ENCODE measurements at places on chromosomes 4 and X.

GRCh38 chr4:84495794-84496261, 3.3 kb downstream of the NKX6-1 start:
- DNase-seq: no peak

DNA sequence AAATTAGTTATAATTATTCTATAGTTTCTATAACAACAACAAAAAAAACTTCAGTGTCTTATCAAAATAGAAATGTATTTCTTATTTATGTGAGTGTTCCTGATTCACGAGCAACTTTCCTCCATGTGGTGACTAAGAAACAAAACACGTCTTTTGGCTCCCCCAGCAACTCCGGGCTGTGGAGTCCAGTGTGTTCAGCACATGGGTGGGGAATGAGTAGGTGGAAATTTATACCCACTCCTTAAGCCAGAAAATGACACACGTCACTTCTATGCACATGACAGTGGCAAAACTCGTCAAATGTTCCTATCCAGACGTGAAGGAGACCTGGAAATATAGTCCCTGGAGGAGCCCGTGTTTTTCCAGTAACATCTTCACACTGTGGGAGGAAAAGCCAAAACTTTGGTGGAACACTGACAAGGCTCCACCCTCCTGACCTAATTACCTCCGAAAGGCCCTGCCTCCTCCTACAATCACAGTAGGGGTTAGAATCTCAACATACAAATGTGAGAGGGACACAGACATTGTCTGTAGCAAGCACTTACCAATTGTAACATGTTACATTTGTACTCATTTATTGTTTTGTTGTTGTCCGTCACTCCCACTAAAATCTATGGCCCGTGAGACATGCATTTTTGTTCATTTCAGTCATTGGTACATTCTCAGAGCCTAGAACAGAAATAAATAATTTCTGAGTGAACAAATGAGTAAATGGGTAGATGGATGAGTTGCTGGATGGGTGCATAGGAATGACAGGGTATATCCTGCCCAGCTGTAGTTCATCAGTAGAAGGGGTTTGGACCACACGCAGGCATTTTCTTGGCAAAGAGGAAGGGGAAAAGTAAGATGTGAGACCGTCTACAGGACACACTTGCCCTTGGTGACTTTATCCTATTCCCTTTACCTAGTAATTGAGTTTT, 605.8 kb upstream of the TENM3 start:
- no peak for DNase-seq

GRCh38 chr4:184740980-184741391, 7.1 kb upstream of the CENPU start:
- no peak for DNase-seq

- no peak for DNase-seq
These were observed 25.7 kb upstream of the TMEM131L start for GRCh38 chr4:153440475-153440874.

GRCh38 chr4:8726344-8726851, 133.8 kb downstream of the CPZ start:
- no peak for DNase-seq

GRCh38 chr4:26207631-26208030, 113.2 kb upstream of the RBPJ start:
- no peak for DNase-seq

- DNase-seq: peak; percentile 22
These were observed 22.7 kb upstream of the SEPSECS start for GRCh38 chr4:25182937-25183336.

- no peak for DNase-seq
These were observed 52.0 kb upstream of the FRAS1 start for GRCh38 chr4:78005086-78005485.

- DNase-seq: no peak
These were observed 32.2 kb downstream of the TFDP3 start for GRCh38 chrX:133185938-133186337.

DNA sequence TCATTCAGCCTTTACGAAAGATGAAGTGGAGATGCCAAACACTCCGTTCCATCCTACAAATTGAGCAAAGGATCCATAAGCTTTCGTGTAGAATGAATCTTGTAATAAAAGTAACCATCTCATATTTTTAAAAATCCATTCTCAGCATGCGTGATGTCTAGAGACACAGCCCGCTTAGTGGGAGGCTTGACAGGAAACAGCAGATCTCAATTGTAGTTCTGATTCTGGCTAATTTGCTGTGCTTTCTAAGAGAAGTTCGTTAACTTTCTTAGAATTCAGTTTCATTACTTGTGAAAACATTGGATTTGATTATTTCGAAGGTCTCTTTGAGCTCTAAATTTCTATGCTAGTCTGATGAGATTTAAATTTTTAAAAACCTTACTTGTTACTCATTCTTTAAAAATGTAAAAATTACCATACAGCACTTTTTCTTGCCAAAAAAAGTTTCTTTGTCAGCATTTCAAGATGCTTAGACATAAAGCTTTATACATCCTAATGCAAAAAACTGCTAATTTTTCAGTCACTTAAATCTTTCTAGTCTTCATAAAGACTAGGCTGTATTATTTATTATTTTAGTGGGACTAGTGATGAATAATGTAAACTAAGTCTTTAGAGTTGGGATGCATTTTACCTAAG, 66.9 kb upstream of the NEIL3 start:
- DNase-seq: no peak

- DNase-seq: no peak
These were observed 17.8 kb downstream of the ZDHHC9 start for GRCh38 chrX:129825746-129826505.

DNA sequence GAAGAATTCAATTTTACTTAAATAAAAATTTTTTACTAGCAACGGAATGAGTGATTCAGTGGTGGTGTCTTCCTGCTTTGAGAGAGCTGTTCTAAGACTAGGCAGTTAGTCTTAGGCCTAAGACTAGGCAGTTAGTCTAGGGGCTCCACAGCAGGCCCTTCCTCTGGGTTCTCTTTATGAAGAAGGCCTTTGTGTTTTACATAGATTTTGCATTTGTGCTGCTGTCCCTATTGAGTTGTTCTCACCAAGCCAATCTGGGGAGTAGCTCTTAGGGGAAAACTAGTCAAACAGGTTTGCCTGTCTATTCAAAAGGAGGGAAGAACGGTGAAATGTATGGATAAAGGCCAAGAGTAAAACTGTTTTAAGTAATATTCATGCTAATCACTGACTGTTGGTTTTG, 7.6 kb downstream of the UGT8 start:
- DNase-seq: no peak

GRCh38 chr4:87559090-87559837, 30.1 kb upstream of the SPARCL1 start:
- peak; percentile 4 for DNase-seq

DNA sequence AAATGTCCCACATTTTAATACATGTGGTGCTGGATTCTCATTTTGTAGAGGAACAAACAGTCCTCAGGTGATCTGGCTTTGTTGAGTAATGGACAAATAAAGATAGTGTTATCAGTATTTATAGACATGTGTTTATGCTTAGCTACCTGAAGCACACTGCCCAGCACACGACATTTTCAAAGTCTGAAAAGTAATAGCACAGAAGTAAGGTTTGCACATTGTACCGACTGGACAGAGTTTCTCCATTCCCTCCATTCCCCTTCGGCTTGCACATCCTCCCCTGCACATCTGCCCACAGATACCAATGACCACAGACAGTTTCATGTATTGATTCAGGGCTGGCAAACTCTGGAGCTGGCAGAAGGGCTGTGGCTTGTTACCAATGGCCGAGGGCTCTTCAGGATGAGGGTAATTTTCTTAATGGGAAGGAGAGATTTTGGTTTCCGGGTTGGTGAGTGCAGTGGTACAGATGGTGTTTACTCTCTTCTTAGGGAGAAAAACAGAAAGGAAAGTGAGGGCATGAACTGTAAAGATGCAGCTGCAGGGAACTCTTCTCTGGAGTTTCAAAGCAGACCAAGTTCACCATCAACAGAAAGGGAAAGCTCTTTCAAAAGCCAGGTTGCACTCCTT, 2.3 kb downstream of the GRPR start:
- no peak for DNase-seq

GRCh38 chrX:133250184-133251100, 32.3 kb upstream of the TFDP3 start:
- DNase-seq: no peak

DNA sequence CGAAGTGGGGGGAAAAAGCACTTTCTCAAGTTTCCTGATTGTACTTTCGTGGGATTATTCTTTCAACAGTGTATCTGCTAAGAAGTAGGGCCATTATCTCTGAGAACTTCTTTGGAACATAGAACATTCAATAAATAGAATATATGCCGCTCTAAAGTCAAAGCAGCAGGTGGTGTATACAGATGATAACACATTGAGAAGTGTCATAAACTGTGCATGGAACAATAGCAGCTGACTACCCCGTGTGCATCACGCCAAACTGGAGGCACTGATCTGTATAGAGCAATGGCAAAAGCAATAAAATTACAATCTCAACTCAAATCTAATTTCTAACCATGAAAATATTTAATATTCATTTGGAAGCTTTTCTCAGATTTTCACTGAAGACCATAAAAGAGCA, 175.3 kb downstream of the DCTD start:
- DNase-seq: no peak

DNA sequence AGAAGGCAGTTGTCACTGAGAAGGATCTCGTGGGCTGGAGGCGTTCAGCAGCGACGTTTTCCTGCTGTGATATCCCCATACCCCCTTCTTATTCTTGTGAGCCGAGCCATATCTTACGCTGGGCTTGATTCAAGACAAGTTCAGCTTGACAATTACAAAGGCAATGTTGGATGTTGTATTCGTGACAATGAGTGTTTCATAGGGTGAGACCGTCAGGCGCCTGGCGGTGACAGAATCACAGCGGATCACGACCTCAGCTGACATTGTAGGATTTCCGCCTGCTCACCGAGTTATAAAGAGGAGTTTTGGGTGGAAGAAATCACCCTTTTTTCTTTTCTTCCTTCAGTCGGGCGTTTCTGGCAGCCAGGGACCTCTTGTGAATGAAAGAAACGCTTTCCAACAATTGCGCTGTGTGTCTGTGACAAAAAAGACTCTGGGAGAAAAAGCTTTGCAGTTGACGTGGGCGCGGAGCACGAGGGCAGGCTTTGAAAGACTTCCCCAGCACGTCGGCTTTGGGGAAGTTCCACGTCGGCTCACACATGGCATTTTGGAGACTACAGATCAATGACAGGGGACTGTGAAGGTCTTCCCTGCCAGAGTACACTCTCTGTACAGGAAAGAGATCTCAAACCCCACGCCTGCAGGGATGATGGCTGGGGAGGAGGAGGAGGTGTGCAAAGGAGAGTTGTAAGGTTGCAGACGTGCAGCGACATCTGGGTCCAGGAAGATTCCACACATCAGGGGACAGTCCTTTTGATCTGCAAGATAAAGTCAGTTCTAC, 135.4 kb downstream of the CRLF2 start:
- DNase-seq: no peak

GRCh38 chrX:119941336-119941735, 2.2 kb downstream of the NKAP start:
- no peak for DNase-seq

GRCh38 chr4:164304861-164305260, 449.1 kb upstream of the SMIM31 start:
- DNase-seq: no peak

- no peak for DNase-seq
These were observed 111.3 kb upstream of the INTU start for GRCh38 chr4:127521463-127521862.

- DNase-seq: no peak
These were observed 52.5 kb downstream of the JADE1 start for GRCh38 chr4:128861856-128862518.

DNA sequence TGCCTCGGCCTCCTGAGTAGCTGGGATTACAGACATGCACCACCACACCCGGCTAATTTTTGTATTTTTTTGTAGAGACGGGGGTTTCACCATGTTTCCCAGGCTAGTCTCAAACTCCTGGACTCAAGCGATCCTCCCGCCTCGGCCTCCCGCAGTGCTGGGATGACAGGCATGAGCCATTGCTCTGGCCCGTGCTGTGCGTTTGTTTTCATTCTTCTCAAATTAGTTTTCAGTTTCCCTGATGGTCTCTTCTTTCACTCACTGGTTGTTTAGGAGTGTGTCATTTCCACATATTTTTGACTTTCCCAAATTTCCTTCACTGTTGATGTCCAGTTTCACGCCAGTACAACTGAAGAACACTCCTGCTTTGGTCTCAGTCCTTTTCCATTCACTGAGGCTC, 31.8 kb downstream of the SH3TC1 start:
- no peak for DNase-seq

DNA sequence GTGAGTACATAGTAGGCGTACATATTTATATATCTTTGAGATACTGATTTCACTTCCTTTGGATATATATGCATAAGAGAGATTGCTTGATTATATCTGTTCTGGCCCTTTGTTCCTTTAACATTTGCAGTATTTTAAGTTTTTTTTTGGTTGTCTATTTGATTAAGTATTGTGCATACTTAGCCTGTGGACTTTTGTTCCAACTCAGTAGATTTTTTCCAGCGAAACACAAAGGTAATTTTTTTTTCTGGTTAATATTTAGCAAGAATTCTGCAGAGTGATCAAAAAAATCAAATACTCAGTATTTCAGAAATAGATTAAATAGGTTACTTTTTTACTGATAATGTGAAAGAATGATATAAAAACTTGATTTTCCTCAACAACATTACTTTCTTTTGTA, at the start of gene AFM:
AFM (plus strand) TSS at position 388 of the 400 bp plus-strand sequence. CDS start 31 bp downstream, outside the sequence.
- DNase-seq: no peak

GRCh38 chr4:107519053-107519452, 201.0 kb downstream of the PAPSS1 start:
- peak; percentile 11 for DNase-seq

GRCh38 chrX:2492531-2493218, 8.1 kb downstream of the DHRSX start:
- no peak for DNase-seq

DNA sequence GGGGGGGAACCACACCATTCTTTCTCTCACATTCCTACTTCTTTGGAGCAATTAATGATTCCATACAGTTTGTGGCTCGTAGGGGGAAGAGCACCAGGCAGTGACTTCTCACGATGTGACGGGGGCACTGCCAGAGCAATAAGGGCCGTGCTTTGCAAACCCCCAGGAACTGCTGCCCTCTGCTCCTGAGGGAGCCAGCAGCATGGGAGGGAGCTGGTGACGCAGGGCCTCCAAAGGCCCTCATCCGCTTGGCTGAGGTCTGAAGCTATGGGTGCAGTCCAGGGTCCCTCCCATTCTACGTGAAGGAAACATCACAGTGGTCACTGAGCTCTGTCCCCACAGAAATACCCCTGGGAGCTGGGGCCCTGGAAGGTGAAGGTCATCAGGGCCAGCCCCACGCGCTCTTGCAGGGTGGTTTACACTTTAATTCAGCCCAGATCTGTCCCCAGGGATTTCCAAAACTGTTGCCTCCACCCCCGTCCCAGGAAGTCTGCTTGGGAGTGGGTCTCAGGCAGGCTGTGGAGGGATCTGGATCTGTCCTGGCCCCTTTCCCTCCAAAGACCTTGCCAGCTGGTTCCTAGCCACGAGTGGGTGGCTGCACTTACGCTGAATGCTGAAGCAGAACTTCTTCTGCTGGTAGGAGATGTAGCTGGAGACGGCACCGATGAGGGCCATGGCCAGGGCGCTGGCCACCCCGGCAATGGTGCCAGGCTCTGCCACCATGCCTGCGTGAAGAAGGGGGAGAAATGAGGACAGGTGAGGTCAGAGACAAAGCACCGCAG, 82.6 kb downstream of the MTMR1 start:
- DNase-seq: no peak

All from nephron progenitor cell (in vitro differentiated cells).